ENCODE measurements at places on chromosomes 6 and 20.

GRCh38 chr20:60228255-60228654 lies 270.0 kb downstream of the CDH26 start:
- DNase-seq = no peak

DNA sequence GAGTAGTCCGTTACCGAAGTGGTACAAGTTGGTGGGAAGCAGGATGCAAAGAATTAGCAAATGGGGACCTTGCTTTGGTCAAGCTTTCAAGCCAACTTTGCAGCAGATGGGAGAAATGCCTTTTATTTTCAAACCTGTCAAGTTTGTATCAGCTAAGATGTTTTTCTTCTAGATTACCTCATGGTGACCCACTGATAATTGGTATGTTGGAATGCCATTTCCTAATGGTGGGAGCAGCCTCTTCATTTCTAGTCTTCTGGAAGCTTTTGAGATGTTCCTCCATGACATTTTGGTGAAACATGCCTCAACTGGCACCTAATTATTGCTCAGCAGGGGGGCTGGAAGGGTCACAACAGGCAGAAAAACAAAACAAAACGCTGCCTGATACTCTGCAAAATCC lies 43.7 kb downstream of the ADNP start:
- no peak for DNase-seq

DNA sequence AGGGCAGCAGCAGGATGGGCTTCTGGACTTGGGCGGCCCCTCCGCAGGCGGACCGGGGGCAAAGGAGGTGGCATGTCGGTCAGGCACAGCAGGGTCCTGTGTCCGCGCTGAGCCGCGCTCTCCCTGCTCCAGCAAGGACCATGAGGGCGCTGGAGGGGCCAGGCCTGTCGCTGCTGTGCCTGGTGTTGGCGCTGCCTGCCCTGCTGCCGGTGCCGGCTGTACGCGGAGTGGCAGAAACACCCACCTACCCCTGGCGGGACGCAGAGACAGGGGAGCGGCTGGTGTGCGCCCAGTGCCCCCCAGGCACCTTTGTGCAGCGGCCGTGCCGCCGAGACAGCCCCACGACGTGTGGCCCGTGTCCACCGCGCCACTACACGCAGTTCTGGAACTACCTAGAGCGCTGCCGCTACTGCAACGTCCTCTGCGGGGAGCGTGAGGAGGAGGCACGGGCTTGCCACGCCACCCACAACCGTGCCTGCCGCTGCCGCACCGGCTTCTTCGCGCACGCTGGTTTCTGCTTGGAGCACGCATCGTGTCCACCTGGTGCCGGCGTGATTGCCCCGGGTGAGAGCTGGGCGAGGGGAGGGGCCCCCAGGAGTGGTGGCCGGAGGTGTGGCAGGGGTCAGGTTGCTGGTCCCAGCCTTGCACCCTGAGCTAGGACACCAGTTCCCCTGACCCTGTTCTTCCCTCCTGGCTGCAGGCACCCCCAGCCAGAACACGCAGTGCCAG lies at the start of gene TNFRSF6B:
Gene TNFRSF6B, plus strand, starts transcription at position 25 of the 729 bp plus-strand sequence. Its CDS starts 116 bp downstream, at position 141.
- no peak for DNase-seq

- DNase-seq = no peak
These were observed 46.5 kb downstream of the ALDH8A1 start for GRCh38 chr6:134903448-134903847.

DNA sequence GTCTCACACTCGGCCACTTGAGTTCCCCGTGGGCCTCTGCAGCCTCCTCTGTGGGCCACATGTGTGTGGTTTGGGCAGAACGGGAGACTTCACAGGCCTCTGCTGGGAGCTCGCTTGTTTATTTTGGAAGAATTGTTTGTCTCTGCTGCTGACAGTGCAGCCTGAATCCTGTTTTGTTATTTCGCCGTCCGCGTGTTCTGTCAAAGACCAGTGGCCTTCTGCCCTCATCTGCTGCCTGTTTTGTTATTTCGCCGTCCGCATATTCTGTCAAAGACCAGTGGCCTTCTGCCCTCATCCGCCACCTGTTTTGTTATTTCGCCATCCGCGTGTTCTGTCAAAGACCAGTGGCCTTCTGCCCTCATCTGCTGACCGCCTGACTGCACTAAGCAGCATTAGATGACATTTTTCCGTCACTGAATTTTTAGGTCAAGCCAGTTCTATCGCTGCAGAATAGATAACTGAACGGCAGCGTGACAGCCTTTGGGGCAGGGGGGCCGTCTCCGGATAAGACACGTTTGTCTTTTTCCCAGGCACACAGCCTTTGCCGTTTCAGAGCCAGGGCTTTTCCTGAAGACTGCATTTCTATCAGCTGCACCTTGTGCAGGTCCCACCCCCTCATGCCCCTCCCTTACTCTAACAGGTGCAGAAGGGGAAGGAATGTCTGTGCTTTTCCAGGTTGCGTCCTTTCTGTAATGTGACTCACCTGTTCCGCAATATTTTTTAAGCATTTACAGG lies 158.5 kb upstream of the AFDN start:
- DNase-seq = no peak

DNA sequence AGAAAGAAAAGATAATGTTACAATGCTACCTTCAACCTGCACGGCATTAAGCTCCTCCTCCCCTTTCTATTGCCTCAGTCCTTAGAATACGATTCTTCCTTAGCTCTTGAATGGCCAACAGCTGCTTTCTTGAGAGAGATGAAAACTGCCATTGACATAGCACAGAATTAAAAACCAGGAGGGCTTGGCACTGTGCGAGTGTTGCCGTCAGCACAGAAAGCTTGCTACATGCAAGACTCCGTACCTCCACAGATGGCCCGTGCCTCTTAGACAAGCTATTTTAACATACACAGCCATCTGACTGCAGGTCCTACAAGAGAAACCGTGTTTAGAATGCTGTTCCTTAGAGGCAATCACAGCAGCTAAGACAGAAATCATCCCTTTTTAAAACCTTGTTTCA lies 51.7 kb downstream of the ALDH5A1 start:
- no peak for DNase-seq

DNA sequence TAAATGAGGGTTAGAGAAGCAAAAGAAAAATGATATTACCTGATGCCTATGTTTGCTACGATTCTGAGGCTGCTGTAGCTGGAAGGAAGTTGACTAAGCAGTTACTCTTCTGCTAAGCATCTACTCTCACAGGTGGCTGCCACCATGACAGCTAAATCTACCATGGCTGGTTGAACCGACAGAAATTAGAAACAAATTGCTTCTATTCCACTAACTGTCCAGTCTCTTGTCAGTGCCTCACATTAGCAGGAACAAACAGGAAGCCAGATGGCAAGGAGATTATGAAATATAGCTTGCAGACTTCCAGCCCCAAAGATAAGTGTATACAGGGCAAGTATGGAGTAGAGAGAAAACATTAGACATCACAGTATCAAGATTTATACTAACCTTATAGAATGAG lies 59.4 kb upstream of the TMEM200A start:
- DNase-seq = no peak

- DNase-seq = no peak
These were observed 507.5 kb upstream of the SULF2 start for GRCh38 chr20:48292806-48293205.

DNA sequence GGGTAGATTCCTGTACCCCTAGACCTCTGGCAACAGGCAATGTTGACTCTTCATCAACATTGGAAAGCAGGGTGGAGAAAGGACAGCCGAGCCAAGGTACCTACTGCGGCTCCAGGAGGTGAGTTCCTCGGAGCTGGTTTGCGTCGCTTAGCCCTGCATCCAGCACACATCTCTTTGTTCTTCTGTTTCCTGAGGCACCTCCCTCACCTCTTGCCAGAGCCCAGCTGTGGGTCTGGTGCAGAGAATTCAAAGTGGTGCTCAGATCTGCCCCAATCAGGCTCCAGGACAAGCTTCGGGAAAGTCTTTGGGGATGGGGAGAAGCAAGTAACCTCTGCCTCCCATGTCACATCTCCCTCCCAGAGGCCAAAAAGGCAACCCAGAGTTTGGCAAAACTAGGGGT lies 2.2 kb downstream of the KCNG1 start:
- DNase-seq = no peak

All from GM03348 (cell line).